ENCODE measurements at places on chromosomes 13 and 19.

GRCh38 chr13:33179463-33179862 lies 106.1 kb downstream of the STARD13 start:
- no peak for DNase-seq

DNA sequence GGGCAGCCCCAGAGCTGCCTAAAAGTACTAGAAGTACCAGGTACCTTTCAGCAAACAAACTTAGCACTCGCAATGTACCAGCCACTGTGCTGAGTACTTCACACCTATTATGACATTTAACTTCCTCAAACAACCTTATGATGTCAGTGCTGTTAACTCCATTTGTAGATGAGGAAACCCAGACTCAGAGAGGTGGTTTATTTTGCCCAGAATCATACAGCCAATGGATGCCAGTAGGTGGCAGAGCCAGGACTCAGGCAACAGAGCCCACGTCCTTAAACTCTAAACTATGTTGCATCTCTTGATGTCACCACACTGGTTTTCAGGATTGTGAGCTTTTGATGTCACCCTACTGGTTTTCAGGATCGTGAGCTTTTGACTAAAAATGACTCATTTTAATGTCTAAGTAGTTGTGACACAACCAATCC lies 78.9 kb downstream of the FLT1 start:
- no peak for DNase-seq

- DNase-seq = no peak
These were observed 5.0 kb downstream of the ZSCAN18 start for GRCh38 chr19:58093071-58093470.

DNA sequence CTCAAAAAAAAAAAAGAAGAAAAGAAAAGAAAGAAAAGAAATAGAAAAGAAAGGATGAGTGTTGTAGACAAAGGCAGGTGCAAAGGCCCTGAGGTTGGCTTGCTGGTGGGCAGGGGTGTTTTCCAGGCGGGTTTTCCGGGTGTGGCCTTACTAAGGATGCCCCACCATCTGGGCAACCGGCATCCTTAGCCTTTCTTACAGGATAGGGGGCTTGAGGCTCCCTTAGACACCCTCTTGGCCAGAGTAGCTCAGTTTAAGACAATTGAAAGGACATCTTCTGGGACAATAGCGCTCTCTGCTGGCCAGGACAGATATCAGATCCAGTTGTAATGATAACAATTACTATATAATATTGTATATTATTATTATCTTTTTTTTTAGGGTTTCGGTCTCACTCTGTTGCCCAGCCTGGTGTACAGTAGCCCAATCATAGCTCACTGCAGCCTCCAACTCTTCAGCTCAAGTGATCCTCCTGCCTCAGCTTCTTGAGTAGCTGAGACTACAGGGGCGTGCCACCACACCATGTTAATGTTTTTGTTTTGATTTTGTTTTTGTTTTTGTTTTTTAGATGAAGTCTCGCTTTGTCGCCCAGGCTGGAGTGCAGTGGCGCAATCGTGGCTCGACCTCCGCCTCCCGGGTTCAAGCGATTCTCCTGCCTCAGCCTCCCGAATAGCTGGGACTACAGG lies 1.4 kb upstream of the QTRT1 start:
- DNase-seq = peak; percentile 52

- no peak for DNase-seq
These were observed 11.5 kb upstream of the SUPT20H start for GRCh38 chr13:37070956-37071355.

DNA sequence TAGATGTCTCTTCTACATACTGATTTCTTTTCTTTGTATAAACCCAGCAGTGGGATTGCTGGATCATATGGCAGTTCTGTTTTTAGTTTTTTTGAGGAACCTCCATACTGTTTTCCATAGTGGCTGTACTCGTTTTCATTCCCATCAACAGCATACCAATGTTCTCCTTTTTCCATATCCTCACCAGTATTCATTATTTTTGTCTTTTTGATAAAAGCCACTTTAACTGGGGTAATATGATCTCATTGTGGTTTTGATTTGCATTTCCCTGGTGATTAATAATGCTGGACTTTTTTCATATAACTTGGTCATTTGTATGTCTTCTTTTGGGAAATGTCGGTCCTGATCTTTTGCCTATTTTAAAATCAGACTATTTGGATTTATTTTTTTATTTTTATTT lies 108.5 kb downstream of the PAN3 start:
- no peak for DNase-seq

DNA sequence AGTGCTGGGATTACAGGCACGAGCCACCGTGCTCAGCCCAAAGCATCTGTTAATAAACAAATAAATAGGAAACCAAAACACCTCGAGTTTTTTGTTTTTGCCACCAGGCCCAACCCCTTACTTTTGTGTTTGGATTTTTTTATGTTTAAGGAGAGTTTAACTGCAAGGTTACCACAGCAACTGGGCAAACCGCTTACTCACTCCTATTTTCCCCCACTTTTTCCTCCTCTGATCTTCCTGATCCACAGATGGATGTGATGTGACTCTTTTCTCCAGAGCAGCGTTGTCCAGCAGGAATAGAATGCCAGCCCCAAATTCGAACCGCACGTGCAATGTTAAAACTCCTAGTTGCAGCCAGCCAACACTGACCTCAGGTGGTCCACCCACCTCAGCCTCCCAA lies 2.1 kb upstream of the PNMA8B start:
- no peak for DNase-seq

GRCh38 chr13:111186305-111186935 lies 71.3 kb downstream of the ARHGEF7 start:
- DNase-seq = no peak

GRCh38 chr13:85525411-85525810 lies 273.8 kb downstream of the SLITRK6 start:
- no peak for DNase-seq

DNA sequence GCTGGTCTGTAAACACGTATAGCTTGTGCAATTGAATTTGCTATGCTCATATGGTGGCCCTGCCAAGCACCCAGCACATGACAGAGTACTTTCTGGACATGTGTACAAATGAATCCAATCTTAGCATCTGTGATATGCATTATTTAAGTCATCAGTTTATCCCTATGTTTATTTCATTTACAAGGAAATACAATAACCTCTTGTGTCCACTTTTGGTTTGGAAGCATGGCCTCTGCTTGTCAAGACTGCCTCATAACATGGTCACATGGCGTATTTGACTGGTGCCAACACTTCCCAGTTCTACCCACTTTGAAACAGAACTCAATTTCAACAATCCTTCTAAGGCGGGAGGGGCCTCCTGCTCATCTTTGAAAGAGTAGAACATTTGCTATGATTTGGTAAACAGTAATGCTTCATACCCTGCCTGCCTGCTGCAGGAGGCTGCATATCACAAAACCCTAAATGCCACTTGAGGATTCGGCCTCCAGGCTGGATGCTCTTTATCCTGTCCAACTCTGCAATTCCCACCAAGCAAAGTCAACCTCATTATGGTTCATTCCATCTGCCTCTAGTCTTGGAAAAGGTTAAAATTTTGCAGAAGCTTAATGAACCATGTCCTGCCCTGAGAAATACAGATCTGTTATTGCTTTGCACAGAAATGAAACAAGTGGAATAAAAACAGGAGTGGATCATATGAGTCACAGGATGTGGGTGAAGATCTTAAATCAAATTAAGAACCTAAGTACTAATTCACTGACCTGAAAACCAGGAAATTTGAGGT lies 151.3 kb downstream of the CYSLTR2 start:
- no peak for DNase-seq

DNA sequence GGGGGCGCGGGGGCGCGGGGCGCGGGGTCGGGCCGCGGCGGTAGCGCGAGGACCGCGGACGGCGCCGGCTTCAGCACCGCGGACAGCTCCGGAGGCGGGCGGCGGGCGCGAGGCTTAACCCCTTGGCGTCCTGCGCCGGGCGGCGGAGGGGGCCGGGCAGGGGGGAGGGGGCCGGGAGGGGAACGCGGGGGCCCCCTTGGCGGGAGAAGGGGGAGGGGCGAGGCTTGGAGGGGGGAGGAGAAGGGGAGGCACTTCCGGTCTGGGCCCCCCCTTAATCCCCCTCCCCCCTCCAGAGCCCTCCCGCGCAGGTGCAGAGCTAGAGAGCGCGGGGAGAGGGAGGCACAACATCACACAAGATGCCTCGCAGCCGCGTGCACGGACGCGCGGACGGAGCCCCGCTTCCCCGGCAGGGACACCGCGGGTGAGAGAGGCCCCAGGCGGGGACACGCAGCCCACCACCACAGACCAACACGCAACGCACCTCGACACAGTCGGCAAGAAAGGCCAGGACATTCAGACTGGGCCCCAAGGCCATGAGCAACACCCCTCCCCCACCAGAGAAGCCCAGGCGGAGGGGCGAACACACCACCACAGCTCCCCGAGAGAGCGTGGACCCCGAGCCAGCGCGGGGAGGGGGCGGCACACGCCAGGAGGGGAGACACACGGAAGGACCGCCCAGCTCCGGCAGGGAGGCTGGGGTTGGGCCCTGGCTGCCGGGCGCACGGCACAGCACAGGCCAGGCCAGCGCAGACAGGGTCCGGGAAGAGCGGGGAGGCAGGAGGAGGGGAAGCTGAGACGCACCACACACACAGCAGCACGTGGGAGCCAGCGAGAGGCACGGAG lies 24.1 kb downstream of the SHANK1 start:
- DNase-seq = no peak

- DNase-seq = no peak
These were observed 18.2 kb upstream of the ZNF543 start for GRCh38 chr19:57302020-57302465.

DNA sequence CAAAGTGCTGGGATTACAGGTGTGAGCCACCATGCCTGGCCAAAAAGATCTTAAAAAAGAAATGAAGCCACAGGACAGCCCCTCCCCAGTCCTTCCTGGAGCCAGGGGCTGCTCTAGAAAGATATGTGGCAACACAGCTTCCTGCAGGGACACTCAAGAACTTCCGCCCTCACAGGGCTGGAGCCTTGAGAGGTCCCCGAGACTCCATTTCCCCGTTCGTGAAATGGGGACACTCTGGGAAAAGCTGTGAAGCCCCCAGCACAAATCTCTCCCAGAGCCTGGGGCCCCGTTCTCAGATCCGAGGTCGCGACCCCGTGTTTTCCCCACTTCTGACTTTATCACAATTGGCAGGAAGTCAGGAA lies 2.5 kb upstream of the GPX4 start:
- DNase-seq = no peak

DNA sequence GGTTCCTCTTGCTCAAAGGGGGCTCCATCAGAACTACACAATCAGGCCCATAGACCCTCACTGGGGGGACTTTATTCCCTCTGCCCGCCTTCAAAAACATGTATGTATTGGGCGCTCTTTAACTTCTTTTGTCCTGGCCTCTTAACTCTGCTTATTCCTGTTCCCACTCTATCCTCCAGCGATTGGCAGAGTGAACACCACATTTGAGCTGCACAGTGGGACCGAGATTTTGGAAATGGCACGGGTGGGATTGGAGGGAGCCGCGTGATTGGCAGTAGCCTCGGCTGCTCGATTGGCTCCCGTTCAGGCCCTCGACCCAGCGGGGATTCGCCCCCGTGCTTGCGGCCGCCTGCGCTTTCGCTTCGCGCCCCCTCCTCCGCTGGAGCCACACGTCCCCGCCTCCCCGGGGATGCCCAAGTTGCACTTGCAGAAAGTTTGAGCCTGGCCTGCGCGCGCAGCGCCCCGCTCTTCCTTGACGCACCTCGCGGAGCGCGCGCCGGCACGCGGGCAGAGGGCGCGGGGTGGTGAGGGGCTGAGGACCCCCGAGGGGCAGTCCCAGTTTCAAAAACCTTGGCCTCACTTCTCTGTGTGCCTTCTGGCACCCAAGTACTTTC lies at the start of gene ZIC5:
TSS of gene ZIC5 (minus strand) at position 192 of the 614 bp plus-strand sequence. CDS start at position 28, 164 bp downstream.
- no peak for DNase-seq

GRCh38 chr19:45428384-45429231 lies 4.9 kb upstream of the ERCC1 start:
- DNase-seq = no peak

- no peak for DNase-seq
These were observed 163.4 kb upstream of the TSC22D1 start for GRCh38 chr13:44739539-44739938.

- no peak for DNase-seq
These were observed 112.6 kb upstream of the DACH1 start for GRCh38 chr13:71979616-71980015.

GRCh38 chr19:47615714-47616113 lies 6.8 kb downstream of the BICRA start:
- DNase-seq = no peak

- DNase-seq = no peak
These were observed 1.1 kb downstream of the CRTC1 start for GRCh38 chr19:18684642-18684993.

GRCh38 chr19:6864325-6864940 lies 22.9 kb upstream of the ADGRE1 start:
- no peak for DNase-seq

DNA sequence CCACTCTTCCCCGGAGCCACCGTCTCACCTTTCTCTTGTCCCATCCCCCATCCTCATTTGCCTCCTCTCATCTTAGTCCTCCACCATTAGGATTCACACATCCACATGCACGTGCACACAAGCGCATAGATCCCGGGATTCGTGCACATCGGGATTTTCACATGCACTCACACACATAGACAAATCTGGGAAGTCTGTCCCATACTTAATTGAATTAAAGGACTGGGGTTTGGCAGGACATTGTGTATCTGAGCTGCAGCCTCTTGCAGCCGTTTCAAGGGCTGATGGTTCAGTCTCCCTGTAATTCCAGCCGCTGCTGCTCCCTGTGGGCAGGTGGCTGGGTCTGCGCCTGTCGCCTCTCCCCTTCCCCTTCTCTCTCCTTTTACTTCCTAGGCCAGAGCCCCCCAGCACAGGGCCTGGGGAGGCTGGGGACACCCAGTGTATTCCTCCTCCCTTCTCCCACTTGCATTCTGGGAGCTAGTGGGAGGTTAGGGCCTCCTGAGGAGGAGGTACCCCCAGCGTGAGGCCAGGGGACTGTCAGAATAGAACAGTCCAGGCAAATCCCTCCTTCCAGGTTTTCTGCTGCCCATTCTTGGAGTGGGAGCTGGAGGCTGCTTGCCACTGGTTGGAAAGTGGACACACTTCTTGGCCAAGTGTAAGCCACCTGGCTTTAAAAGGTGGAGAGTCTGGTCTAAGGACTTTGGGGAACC lies 43.6 kb downstream of the LYL1 start:
- no peak for DNase-seq

DNA sequence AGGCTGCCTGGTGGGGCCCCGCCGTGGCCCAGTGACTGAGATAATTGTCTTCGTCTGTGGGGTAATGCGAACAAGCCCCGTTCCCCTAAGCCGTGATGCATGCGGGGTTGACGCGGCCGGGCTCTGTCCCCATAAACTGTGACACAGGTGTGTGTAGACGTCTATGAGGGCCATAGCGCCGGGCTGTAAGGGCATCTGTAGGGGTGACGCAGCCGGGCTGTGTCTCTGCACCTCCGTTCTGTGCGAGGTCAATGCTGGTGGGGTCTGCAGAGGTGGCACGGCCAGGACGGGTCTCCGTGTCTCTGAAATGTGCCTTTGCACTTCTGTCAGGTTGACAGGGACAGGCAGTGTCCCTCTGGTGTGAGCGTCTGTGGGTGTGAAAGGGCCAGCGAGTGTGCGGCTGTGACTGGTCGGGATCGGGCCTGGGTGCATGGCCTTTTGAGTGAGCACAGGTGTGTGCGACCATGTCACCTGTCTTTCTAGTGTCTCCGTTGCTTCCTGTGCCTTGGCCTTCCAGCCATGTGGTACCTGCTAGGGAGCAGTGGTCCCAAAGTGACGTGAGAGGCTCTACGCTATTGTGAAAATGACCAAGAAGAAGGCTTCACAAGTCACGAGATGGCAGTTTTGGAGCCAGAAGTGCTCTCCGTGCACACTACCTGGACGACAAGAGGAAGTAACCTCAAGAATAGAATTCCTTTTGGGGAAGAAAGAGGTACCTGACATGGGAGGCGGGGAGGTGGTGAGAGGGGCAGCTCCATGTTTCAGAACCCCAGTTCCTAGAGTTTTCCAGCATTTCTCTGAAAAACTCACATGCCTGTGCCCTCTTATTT lies 16.4 kb upstream of the ZNF331 start:
- no peak for DNase-seq

- no peak for DNase-seq
These were observed 787.8 kb upstream of the PRR20A start for GRCh38 chr13:56352901-56353300.
